Left renal pelvis (tissue), 4 donors: ENCODE measurements at places on chromosomes 12 and 14.

- DNase-seq = no peak
Observed at GRCh38 chr14:102544747-102545460, 35.3 kb upstream of the ANKRD9 start.

DNA sequence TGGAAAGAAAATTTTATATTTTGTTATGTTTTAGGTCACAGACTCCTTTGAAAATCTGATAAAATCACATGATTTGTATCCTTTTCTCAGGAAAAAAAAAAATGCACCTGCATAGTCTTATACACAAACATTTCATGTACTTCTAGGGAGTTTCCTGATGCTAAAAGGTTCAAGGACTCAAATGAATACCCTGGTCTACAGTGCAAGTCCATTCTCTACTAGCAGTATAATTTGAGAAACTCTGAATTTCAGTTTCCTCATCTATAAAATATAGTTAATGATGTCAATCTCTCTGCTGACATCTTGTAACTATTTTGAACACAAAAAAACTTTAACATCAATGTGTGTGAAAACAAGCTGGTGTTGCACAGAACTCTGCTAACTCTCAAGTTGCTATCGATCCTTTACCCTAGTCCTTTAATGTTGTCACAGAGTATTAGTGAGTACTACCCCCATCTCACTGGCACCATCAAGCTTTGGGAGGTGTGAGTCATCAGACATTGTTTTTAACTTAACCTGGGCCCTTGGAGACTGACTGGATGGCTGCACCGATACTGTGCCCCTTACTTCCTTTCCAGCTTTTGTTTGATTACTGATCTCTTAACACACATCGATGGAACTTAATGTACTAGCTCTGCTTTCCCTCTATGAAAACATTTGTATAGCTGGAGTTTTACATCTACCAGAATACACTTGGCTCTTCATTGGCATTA lies 251.9 kb upstream of the SOX5 start:
- no peak for DNase-seq

DNA sequence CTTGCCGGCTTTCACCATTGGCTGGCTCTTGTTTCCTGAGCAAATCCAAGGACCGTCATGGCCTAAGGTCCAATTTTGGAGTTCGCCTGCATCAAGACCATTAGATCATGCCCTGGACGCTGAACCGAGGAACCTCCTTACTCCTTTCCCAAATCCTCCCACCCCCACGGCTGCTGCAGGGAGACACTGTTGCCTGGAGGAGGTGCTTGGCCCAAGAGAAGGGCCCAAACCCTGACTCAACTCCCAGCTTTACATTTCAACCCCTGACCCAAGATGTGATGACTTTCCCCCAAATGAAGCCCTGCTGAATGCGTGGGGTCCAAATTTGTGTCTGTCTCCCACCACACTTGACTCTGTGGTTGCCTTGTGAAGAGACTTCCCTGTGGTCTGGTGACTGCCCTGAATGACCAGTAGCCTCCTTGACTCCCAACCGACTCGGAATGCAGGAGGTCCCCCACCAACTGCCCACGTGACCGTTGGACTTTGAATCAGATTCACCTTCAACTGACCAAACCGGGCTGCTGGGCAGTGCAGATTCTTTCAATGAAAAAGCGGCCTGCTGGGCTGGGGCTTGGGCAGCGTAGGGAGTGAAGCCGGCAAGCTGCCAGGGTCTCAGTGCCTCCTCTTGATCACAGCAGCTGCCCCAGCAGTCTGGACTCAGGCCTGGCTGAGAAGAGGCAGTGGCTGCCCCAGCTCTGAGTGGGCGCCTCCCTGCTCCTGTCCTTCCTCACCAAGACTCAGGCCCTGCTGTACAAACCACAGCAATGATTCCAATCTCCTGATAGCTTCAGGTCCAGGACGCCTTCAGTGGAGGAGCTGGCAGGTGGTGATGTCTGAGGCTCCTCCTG lies 46.7 kb upstream of the OASL start:
- no peak for DNase-seq

DNA sequence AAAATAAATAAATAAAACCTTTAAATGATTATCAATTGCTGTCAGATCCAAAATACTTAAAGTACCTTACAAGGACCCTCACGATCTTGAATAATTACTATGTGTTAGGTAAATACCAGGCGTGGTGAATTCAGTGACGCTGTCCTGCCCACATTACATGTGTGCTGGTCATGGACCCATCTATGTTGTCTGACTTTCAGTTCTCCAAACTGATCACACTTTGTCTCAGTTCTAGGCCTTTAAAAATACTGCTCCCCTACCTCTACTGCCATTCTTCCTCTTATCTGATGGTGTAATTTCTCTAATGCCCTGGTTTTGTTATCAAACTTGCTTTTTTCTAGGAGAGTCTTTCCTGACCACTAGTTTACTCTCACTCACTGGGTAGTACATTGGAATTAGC lies 520.7 kb downstream of the TRHDE start:
- no peak for DNase-seq

DNA sequence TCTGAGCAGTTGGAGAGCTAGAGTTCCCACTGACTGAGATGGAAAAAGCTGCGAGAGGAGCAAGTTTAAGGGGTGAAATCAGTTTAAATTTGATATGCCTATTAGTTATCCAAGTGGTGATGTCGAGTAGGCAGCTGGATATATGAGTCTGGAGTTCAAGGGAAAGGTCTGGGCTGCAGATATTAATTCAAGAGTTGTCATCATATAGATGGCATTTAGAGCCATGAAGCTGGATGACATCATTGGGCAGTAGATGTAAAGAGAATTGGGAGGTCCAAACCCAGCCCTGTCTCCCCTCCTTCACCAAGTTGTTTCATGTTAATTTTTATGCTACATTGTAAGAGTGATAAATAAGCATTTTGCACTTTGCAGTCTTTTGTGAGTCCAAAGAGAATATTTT lies 898.1 kb downstream of the GALC start:
- no peak for DNase-seq

- no peak for DNase-seq
Observed at GRCh38 chr12:78916845-78917480, 52.4 kb downstream of the SYT1 start.

- DNase-seq = no peak
Observed at GRCh38 chr14:56147986-56148901, 30.0 kb downstream of the PELI2 start.

DNA sequence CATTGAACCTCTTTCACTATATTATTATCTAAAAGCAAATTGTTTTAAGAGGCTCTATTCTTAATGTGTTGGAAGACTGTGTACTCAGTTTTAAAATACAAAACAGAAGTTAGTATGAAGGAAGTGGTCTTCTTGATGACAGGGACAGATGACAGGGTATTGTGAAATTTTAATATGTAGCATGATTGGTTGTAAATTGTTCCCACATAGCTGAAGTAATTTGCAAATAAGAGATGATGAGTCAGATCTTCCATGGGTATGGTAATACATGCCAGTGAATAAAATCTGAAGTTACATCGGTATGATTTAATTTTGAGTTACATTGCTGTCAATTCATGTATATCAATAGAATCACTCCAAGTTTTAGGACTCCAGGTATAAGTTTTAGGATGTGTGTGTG lies 454.8 kb downstream of the AEBP2 start:
- no peak for DNase-seq

- DNase-seq = no peak
Observed at GRCh38 chr12:170371-171225, 43.4 kb downstream of the SLC6A12 start.

GRCh38 chr12:93912086-93912733 lies 235.0 kb downstream of the CRADD start:
- DNase-seq = no peak

- DNase-seq = no peak
Observed at GRCh38 chr14:35369701-35370191, 34.8 kb downstream of the NFKBIA start.

- DNase-seq = no peak
Observed at GRCh38 chr12:95463050-95463449, 10.9 kb upstream of the METAP2 start.

- DNase-seq = no peak
Observed at GRCh38 chr12:120346681-120347080, 19.1 kb upstream of the PLA2G1B start.

DNA sequence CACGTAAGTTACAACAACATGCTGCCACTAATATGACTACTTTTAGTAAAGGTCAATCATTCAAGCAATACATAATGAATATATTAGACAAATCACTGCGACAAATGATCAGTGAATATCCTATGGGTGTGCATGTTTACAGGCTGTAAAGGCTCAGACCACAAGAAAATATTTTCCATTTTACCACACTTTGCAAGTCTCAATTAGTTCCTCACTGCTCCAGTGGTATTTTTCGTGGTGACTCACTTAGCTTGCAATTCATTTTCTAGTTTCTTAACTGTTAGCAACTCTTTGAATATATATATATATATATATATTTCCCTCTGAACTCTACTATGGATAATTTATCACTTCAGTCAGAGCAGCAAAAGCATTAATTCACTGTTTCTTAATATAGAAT lies 96.9 kb downstream of the EML5 start:
- no peak for DNase-seq

DNA sequence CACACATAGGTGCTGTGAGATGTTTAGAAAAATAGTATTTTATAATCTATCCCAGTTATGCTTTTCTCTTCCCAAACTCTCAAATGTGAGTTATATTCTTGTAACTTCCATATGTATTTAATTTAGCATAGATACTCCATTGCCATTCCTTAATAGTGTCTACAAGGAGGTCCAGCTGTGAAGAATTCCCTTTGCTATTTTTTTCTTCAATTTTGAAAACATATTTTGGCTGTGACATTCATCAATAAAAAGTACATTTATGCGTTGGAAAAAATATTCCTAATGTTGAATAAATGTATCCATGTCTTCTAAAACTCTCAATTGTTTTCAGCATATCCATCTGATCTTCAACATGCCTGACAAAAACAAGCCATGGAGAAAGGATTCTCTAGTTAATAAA lies 1402.0 kb upstream of the SEL1L start:
- DNase-seq = no peak
